NCI-H2107 (cell line): ENCODE measurements at places on chromosomes 6 and 20.
A peak's percentile ranks its signal among the peaks of the same experiment; 100 is the strongest.

DNA sequence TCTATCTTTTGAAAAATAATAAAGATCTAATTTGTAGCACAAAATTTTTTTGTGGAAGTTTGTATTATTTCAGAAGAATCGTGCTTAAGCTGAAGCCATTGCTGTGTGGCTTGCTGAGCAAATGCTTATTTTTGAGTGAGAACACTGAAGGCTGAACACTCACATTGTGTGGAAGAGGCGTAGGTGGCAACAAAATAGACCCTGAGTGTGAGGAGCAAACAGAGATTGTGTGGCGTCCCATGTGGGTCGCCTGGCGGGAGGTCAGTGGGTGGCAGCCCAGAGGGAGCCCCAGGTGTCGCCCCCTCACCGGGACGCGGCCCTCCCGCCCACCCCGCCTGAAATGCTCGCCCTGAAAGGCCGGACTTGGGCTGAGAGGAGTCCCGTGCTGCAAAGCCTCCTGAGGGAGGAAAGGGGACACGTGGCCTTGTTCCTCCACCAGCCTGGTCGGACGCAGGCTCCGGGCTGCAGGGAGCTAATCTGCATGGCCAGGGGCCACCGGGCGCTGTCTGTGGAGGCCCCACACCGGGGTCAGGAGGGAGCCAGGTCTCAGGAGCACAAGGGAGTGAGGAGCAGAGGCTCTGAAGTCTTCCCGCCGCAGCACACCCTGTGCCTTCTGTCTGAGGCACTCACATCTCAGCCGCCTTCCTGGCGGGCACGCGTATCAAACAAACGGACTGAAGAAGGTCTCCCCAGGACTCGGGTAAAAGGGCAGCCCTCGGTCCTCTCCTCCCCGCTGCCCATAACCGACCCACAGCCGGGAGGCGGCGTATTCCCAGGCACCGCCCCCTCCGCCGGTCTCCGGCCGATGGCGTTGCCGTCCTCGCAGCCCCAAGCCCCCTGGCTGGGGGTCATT, 15.9 kb downstream of the DDO start:
- DNase-seq: no peak

DNA sequence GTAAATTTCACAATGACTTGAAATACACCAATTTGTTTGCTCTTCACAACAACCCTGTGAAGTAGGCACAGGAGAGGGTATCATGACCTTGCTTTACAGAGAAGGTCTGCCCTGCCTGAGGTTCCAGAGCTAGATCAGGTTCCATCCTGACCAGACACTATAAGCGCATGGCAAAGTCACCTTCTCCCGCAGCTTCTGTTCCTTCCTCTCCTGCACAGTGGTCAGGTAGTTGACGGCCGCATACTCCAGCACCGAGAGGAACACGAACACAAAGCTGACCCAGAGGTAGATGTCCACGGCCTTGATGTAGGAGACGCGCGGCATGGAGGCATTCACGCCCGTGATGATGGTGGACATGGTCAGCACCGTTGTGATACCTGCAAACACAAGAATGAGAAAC, 34.3 kb downstream of the PM20D2 start:
- DNase-seq: no peak

- DNase-seq: no peak
These were observed 118.3 kb downstream of the KHDC1L start for GRCh38 chr6:73107016-73107415.

GRCh38 chr6:34138914-34139510, 6.9 kb downstream of the GRM4 start:
- DNase-seq: no peak

DNA sequence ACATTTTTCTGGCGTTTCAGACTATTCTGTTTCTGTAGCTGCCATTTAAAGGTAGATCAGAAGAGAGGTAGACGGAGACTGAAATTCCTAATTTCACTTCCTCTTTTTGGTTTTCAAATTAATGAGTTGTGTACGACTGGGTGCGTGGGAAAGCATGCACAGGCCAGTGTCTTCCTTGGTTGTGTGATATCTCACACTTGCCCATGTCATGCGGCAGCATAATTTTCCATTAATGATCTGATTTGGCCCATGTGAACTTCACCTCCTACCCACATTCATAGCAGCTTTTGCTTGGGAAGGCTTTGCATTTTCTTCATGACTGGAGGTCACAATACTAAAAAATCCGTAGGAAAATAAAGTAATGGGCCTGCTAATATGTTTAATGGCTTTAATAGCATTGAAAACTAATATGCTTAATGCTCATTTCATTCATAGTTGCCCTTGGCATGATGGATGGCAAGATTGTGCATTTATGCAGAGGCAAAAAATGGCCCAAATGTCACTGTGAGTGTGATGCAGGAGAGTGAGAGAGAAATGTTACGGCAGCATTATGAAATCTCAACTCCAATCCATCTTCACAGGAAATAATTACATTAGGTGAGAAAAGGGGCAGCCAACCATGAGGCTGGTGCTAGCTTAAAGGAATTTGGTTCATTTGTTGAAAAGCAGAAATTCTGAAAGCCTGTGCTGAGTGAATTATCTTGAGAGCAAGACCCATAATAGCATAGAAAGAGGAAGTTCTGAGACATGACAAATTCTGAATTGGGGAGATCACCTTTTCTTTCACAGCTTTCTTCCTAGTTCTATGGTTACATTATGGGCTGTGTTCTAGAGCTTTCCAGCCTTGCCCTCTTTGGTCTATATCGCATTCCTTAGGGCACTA, 69.0 kb upstream of the UST start:
- no peak for DNase-seq

GRCh38 chr20:63848003-63848911, 13.0 kb upstream of the ABHD16B start:
- DNase-seq: no peak

- DNase-seq: no peak
These were observed 56.1 kb upstream of the NKAIN2 start for GRCh38 chr6:123747515-123747914.

GRCh38 chr20:6579824-6580223, 187.7 kb upstream of the BMP2 start:
- no peak for DNase-seq

DNA sequence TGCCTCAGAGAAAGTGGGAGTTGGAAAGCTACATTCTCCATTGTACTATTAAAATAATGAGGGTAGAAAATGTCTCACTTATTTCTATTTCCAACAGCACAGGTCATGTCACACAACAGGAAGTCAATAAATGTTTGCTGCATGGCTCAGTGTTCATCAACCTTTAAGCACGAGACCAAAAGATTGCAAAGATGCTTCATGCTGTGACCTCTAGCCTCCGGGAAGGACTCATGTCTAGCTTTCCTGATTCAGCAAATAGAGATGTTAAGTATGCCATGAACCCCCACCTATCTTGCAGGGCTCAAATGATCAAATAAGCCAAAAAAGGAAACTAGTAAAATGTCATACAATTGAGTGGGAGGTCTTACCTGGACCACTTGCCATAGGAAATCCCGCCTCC, 57.4 kb downstream of the NCOA6 start:
- DNase-seq: no peak

DNA sequence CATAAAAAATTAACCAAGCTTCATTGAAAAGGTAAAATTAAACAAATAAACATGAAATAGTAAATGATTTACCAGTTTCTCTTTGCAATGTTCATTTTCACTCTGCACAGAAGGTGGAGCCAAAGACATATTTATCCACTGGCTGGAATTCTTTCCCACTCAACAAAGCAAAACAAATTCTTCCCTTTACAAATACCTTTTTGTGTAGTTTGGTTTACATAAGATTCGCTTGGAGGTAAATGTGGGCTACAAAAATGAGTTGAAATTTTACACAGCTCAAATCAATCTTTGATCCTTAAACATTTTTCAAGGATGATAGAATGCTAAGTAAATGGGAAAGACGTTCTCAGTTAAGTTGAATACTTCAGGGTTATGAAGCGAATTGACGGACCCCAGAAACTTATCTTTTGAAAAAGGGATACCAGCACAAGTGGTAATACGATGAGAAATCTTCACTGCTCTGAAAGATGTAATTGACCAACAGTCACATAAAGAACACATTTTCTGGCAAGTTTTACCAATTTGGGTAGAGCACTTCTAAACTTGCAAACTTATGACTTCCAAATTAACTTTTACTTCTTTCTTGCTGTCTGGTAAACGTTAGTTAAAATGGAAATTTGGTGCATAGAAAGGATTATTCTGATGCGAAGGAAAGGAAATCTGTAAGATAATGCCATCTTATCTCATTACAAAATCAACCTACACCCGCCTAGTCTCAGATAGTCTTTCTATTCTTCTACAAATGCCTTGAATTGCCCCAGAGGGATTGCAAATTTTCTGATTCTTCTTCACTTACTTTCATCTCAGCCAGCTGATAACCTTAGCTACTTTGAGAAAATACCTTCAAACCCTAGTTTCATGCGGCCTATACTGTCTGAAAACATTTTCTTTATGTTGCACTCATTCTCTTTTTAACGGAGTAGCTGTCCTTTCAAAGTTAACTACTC, 4.7 kb upstream of the GJA1 start:
- DNase-seq: no peak

- no peak for DNase-seq
These were observed at the start of gene TCF15 for GRCh38 chr20:610130-611046. TSS of gene TCF15 (minus strand) at chr20:610309. CDS start at chr20:610237, 72 bp downstream.

DNA sequence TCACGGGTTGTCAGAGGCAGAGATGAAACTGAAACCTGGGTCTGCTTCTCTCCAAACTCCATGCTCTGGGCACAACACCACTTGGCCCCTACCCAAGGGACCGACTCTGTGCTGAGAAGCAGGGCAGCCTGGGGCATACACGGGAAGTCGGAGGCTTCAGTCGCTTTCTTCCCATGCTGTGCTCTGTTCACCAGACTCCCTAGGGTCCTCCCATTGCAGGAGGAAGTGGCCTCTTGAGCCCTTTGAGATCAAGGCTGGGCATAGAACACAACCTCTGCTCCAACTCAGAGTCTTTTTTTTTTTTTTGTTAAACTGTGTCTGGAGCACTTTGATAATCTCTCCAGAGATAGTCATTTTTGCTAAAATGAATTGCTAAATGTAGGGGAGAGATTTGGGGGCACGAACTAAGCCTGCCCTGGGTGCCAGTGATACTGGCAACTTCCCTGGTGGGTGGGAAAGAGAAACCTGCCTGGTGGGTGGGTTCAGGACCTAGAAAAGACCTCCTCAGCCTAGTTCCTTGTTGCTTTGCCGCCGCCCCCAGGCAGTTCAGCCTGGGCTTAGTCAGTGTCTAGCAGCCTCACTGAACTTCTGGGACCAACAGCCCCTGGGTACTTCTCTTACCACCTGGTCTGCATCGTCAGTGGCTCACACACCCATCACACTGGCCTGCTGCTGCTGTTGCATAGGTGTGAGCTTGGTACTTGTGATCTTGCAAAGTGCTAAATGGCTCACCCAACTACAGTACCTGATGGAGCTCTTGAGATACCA, 62.0 kb downstream of the PPP1R14C start:
- no peak for DNase-seq

- no peak for DNase-seq
These were observed 51.7 kb upstream of the ADGRF4 start for GRCh38 chr6:47646689-47647088.

- no peak for DNase-seq
These were observed 127.0 kb upstream of the MAN1A1 start for GRCh38 chr6:119476554-119476953.

- no peak for DNase-seq
These were observed 275.8 kb upstream of the PRDM1 start for GRCh38 chr6:105810105-105810921.

DNA sequence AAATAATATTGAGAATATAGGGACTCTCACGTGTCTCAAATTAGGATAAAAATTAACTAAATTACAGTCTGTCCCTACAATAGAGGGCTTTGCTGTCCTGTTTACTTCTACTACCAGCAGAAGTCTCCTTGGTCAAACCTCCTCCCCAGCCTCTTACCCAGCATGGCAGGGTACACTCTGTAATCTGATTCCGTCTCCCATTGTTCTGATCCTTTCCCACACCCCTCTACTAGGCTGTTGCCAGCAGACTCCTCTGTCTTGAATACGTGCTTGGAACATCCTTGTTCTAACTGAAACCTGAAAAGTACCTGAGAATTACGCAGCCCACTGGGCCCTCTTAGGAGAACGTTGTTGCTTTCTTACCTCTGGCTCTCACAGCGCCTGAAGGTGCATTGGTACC, 112.2 kb upstream of the PREP start:
- DNase-seq: peak; percentile 19

DNA sequence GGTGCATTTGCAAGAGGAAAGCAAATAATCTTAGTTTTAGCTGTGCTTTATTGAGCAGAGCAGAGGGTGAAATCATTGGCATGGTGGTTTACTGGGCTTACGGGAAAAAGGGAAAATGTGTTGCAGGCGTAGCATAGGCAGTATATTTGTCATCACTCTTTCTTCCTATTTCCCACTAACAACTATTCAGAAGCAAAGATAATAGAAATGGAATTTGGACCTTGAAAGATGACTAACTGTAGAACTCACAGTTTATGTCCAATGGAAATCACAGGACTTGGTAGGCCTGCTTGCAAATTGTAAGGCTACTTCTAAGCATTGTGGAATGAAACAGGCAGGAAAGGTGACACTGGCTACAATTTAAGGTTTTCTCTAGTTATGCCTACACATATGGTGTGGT, 611.9 kb upstream of the MAN1A1 start:
- no peak for DNase-seq

- no peak for DNase-seq
These were observed 544 bp upstream of the ACAT2 start for GRCh38 chr6:159761129-159761872.

DNA sequence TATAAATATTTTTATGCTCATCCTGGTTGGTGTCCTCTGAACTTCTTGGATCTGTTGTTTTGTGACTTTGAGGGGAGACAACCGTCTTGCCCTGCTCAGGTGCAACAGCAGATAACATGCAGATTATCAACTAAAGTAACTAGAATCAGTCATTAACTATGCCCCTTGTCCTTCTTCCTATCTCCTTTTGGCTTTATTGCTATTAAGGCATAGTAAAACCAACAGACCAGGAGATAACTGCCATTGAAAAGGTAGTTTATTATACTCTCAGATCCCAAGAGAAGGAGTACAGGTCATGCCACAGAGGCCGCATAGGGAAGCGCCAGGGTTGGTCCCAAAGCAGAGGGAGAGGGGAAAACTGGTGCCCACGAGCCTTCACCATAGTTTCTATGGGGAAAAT, 418.2 kb downstream of the GJA1 start:
- no peak for DNase-seq

DNA sequence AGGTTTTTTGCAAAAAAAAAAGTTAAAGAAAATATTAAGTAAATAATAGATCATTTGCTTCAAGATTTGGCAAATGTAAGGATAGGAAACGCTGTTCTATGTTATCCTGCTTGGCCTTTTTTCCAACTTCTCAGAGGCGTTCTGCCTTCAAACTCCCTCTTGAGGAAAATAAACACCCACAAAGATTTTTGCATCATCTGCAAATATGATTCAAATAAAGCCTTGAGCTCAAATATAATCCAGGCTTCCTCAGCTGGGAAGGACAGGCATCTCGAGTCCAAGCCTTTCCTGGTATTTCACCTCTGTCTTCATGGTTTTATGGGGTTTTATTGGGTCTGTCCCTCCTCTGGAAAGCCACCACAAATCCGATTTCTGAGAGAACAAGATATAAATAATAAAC, 67.7 kb upstream of the PTPN1 start:
- DNase-seq: no peak

- no peak for DNase-seq
These were observed 566.2 kb upstream of the NRSN1 start for GRCh38 chr6:23559587-23560343.

DNA sequence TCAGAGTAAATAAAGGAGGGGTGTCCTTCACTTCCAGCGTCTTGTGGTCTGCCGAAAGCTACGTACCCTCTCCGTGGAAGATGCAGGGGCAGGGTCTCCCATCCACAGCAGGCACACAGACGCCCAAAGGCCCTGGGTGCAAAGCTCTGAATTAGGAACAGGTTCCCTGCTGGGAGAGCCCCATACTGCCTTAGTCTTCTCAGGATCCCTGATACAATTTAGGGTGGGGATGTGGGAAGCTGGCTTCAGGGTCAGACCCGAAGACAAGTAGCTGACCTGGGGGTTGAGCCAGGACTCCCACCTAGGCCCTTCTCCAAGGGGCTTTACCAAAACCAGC, 74.1 kb downstream of the TTLL2 start:
- no peak for DNase-seq
